ENCODE measurements at places on chromosomes 7 and 10. TPM values are rescaled to one million over a fixed set of nuclear protein-coding genes. Genes with fewer than 3 reads are reported as not detected.

TRPV5 gene
- 0.23 TPM for total RNA-seq

GIMAP8 gene
- total RNA-seq: 2.8 TPM

LAMB4 gene
- 0.92 TPM for total RNA-seq

PODXL gene
- 13.8 TPM for total RNA-seq

FBXL13 gene
- total RNA-seq: 18.5 TPM

IDI2 gene
- total RNA-seq: not detected

ZNF804B gene
- 8.3 TPM for total RNA-seq

C10orf143 gene
- 1.4 TPM for total RNA-seq

SEMA3C gene
- 74.7 TPM for total RNA-seq

FAM241B gene
- total RNA-seq: 33.4 TPM
